Heart left ventricle (tissue), 16 donors: ENCODE measurements at places on chromosomes 1 and 21. TPM values are rescaled to one million over a fixed set of nuclear protein-coding genes. Genes with fewer than 3 reads are reported as not detected.

The NCF2 gene
- polyA plus RNA-seq = 2.5 TPM

The RGS1 gene
- polyA plus RNA-seq = 0.91 TPM

The NKAIN1 gene
- not detected for polyA plus RNA-seq

The C1QA gene
- polyA plus RNA-seq = 26.4 TPM

The TAS1R1 gene
- polyA plus RNA-seq = not detected

GRCh38 chr1:31216016-31216415, 23.7 kb downstream of the NKAIN1 start:
- DNase-seq = peak; percentile 84
- no peak overlapping the region for H3K4me3 ChIP-seq
- H3K27ac ChIP-seq = no peak overlapping the region
- H3K36me3 ChIP-seq = no peaks in the 10 kb centered on the region

GRCh38 chr1:41015897-41016470, 5.5 kb downstream of the SLFNL1 start:
- H3K36me3 ChIP-seq = peaks cover 19% of the 10 kb centered on the region
- H3K27me3 ChIP-seq = no peaks in the 10 kb centered on the region
- H3K27ac ChIP-seq = no peak overlapping the region
- H3K4me1 ChIP-seq = peaks cover 36% of the 10 kb centered on the region
